ENCODE measurements at places on chromosomes 11 and 22.

DNA sequence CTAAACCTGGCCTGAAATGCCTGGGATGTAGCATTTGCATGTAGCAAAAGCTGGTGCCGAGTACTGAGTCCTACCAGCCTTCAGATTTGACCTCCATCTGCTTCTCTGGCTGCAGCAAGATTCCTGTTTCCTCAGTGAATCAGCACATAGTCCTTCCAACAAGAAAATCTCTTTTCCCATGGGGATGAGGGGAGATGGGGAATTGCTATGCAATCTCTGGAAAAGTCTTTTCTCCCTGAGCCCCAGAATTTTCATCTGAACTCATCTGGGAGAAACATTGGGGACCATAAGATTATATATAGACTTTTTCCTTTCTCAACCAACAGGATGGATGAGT, 32.0 kb upstream of the YWHAH start:
- DNase-seq = peak; percentile 26

DNA sequence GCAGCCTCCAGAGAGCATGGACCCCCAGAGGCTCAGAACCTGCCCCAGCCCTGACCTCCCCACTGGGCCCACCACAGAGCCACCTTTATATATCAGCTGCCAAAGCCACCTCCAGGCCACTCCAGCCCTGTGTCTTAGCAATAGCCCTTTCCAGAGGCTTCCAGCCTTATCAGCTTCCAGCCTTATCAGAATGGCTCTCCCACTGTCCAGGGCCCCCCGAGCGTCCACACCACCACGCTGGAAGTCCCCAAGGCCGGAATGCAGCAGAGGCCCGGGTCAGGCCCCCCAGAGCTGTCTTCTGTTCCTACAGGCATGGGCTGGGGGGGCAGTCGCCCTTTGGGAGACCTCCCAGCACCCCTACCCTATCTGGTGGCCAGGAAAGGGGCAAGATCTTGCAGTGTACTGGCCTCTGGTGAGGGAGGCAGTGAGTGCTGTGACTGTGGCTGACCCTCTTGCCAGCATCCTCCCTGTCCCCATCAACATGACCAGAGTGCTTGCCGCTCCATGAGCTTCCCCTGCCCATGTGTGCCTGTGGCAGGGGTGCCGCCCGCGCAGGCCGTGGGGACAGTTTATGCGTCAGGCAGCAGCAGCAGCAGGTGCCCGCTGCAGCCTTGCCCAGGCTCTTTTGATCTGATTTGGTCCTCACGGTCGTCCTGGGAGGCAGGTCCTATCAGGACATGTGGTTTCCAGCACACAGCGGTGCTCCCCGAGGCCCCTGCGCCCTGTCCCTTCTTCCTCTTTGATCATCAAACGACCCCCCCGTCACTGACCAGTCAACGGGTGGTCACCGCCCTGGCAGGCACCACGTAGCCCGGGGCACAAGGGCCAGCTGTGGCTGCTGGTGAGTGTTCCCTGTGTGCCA, 15.9 kb downstream of the OSBPL5 start:
- DNase-seq = no peak

GRCh38 chr11:33835143-33835878, 56.6 kb downstream of the LMO2 start:
- DNase-seq = peak; percentile 73

DNA sequence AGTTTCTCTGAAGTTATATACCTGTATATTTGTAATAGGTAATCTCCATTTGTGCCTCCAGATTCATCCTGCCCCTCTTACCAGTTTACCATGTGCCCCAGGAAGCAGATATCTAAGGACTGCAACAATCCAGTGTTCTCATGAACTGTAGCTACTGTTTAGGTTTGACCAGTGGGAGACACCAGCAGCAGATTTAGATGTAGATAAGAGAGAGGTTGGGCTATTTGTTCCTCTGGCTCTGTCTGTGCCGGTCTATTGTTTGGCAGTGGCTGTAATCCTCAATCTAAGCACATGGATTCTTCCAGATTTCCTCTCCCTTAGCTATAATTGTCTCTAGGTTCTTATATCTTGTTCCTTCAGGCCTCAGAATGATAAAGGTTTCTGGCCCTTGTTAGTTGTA, 88.4 kb downstream of the ANO3 start:
- DNase-seq = no peak

DNA sequence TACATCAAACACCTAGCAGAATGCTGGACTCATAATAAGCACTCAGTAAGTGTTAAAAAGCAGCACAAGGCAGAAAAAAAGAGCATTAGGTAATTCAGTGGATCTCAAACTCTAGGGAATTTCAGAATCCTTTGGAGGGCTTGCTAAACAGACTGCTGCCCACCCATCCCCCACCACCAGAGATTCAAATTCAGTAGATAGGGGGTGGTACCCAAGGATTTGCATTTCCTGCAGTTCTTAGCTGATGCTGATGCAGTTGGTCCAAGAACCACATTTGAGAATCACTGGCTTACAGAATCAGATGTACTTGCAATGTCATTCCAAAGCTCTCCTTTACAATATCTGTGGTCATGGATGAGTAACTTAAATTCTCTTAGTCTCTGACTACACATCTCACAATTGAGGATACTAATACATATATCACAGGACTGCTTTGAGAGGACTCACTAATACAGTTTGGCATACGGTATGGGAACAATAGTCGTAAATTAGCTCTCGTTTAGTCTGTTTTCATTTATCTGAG, 664.5 kb downstream of the KCNA4 start:
- DNase-seq = no peak

DNA sequence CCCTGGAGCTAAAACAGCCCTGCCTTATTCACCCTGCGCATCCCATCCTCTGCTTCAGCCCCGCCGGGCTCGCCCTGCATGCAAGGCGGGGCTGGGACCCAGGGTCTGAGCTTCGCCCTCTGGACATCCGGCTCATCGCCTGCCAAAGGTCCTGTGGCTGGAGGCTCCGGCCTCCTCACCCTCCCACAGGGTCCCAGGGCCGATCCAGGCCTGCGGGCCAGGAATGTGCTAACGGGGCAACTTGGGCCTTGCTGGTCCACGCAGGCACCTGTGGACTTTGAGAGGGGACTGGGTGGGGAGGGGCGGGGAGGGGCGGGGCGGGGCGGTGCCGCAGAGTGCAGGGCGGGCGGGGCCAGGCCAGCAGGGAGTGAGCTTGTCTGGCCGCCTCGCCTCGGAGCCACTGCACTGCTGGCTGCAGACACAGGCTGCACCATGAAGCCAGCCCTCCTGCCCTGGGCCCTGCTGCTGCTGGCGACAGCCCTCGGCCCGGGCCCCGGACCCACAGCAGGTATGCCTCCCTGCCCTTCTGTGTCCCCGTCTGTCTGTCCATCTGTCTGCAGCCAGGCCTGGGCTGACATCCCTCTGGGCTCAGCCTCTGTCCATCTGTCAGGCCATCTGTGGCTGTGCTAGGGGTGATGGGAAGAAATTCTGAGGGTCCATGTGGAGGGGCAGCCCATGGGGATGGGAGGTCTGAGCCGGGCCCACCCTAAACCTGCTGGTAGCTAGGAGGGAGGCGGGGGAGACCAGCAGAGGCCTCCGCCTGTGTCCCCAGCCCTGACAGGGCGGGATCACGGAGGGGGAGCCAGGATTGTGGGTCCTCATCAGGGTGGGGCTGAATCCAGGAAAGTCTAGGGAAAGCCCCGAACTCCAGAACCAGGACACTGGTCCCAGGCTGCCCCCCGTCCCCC, at the start of gene SUSD2:
TSS of gene SUSD2 (plus strand) at position 400 of the 908 bp plus-strand sequence. CDS start at position 433, 33 bp downstream.
- DNase-seq = no peak

- peak; percentile 54 for DNase-seq
These were observed 1.0 kb downstream of the REXO2 start for GRCh38 chr11:114440121-114440860.

- DNase-seq = no peak
These were observed 389.6 kb upstream of the ARHGAP42 start for GRCh38 chr11:100297516-100297915.

DNA sequence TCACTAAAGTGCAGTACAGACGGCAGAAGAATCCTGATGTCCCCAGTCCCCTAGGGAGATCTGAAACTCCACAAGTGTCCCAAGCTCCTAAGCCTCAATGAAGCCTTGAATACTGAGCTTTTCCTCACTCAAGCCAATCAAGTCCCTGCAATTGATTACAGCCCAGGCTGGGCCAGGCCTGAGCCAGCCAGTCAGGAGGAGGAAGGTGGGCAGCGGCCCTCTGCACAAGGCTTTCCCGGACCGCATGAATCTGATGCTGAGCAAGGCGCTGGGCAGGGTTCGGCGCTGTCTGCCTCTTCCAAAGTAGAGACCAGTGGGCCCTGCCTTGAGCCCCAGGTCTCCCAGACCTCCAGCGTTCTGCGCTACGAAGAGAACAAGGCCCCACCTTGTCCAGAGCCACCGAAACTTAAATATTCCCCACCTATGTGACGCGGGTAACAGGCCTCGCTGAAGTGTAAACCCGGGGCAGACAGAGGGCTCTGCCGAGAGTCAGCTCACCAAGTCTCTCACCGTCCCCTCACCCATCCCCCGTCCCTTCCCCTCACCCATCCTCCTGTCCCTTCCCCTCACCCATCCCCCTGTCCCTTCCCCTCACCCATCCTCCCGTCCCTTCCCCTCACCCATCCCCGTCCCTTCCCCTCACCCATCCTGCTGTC, 63.2 kb downstream of the SCUBE1 start:
- DNase-seq = no peak

- no peak for DNase-seq
These were observed 123.0 kb downstream of the SGSM3 start for GRCh38 chr22:40493441-40493840.

DNA sequence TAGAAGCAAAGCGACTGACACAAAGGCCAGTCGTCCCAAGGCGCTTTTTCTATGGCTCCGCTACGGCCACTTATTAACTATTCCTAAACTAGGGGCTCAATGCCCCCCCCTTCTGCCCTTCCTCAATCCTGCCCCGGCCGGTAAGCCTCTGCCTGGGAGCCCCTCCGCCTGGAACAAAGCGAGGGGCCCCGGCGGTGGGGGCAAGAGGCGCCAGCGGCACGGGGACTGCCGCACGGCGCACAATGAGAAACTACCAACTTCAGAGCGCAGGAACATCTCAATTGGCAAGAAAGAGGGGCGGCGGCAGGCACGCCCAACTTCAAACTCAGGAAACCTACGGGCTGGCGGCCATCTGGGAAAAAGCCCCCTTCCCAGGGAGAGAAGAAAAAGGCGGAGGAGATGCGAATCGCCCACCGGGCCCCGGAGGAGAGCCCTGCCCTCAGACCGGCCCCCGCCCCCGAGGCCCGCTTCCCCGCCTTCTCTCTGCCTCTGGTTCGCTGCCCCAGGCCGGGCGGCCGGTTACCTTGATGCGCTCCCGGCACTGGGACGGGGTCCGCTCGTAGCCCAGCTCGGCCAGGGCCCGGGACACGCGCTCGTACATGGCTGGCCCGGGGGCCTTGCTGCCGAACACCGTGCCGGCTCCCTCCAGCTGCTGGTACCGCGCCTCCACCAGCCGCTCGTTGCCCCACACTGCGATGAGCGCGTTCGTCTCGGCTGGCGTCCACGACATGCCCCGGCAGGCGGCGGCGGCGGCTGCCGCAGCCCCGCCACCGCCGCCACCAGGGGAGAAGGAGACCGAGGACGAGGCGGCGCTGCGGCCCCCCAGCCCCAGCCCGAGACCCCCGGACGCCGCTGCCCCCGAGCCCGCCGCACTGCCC, 619 bp downstream of the MSANTD2 start:
- DNase-seq = peak; percentile 39

- DNase-seq = no peak
These were observed 488.0 kb upstream of the CCDC90B start for GRCh38 chr11:83773950-83774880.

DNA sequence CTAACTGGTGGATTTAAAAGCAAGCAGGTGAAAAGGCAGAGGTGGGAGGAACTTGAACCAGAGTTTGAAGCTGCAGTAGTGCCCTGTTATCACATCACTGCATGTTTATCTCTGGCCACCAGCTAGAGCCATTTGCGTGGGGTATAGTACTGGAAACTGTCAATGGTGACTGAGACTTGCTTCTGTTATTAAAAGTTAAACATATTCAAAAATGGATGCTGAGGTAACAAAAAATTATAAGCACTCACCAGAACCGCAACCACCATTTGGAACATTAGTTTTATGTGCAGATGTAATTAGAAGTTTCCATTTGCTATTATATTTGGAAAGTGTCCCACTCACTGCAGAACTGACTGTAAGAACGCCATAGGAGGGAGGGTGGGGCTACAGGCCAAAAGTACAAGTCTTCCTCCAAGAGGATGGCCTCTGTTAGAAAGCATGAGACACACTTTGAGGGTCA, 1.2 kb upstream of the CD59 start:
- DNase-seq = peak; percentile 49

DNA sequence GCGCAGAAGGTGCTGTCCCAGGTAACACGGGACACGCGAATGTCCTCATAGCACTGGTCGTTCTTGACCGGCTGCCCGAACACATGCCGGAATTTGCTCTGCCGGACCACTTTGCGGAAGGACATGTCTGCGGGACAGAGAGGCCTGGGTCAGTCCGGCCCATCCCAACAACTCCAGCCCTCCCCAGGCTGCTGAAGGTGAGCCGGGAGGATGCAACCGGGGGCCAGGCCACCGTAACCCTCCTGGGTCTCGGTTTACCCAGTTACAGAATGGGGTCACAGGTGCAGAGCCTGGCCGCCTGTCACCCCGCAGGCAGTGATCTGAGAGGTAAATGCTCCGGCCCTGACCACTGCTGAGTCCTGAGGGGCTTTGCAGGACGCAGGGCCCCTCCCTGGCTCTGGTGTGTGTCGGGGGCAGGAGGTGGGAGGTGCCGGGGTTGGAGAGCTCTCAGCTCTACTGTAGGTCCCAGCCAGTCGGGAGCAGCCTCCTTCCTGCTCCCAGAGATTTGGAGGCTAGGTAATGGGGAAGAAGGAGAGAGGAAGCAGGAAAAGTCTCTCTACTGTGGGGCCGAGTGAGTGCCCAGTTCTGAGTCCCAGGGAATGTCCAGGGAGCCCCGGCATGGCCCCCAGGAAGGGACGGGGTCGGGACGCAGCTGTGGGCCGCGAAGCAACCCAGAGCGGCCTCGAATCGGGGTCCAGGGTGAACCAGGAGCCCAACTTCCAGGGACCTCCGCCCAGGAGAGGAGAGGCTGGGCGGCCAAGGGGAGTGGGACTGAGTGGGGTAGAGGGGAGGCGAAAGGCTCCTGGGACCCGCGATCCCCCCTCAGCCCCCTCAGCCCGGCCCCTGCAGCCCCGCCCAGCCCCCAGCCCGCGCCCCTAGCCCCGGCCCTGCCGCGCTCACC, 522 bp downstream of the CORO1B start:
- no peak for DNase-seq

- no peak for DNase-seq
These were observed 18.6 kb upstream of the OR56A3 start for GRCh38 chr11:5923427-5923776.

DNA sequence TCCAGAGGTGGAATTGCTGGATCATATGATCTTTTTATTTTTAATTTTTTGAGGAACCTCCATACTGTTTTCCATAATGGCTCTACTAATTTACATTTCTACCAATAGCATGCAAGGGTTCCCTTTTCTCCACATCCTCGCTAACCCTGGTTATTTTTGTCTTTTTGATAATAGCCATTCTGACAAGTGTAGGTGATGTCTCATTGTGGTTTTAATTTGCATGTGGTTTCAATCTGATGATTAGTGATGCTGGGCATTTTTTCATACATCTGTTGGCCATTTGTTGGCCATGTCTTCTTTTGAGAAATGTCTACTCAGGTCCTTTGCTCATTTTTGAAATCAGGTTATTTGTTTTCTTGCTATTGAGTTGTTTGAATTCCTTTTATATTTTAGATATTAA, 15.4 kb upstream of the OR4D5 start:
- no peak for DNase-seq

GRCh38 chr11:15617126-15617525, 502.4 kb downstream of the INSC start:
- no peak for DNase-seq

GRCh38 chr11:34843271-34843670, 72.9 kb downstream of the APIP start:
- DNase-seq = no peak
